ENCODE measurements at places on chromosomes 6 and 20.

DNA sequence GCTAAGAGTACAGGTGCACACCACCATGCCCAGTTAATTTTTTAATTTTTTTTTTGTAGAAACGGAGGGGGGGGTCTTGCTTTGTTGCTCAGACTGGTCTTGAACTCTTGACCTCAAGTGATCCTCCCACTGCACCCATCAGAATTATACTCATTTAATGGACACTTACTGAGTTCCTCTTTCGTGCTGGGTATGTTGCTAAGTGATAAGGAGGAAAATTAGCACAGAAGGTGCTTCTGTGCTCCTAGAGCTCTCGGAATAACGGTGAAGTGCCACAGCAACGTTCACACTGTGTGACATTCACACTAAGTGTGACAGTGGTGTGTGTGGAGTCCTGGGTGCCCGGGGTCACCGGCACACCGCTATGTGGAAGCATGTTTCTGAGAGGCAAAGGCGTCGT is 32.1 kb upstream of the BMP6 start:
- DNase-seq, result no peak

GRCh38 chr20:10527781-10528180 is 92.7 kb downstream of the SLX4IP start:
- DNase-seq, result no peak

DNA sequence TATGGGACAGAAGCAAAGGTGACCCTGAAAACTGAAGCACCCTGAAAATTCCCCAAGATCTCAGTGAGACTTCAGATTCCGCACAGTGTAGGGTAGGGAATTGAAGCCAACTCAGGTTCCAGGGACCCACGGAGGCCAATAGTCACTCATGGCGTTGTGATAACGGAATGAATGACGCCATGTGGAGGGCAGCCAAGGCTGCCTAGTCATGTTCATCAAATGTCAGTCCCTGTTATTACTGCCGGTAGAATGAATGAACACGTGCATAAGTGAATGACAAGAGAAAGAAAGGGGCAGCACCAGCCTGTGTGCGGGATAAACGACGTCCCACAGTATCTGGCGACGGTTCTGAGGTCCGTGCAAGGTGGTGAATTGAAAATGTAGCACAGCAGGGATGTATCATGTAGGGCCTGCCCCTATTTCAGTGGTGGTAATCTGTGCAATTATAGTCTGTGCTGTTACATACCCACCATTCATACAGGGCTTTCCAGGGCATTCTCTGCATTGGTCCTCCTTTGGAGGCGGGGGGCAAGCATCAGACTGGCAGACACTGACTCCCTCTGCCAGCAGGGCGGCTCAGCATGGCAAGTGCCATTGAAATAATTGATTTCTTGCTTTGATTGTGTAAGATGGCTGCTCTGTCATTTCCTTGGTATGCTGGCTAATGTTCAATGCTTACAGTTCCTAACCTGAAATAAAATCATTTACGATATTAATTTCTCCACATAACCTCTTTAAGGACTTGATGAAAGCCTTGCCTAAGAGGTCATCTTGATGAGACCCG is 386.9 kb downstream of the CDH4 start:
- no peak for DNase-seq

- DNase-seq, result no peak
These were observed 13.8 kb downstream of the SLC2A4RG start for GRCh38 chr20:63753381-63753780.

DNA sequence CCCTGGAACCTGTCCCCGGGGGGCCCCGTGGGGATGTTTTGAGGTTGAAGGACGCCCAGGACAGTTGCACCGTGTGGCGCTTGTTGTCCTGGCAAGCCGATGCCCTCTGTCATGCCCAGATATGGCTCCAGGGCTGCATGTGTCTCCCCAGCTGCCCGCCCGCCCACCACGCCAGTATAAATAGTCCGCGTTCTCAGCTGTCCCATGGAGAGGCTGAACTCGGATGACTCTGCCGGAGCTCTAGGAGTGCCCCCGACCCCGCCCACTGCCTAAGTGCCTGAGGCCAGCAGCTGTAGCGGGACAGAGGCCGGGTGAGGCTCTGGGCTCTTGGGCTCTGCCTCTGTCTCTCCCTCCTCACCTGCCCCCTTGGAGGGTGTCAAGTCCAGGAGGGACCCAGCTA is 83.0 kb upstream of the GATA5 start:
- no peak for DNase-seq
